ENCODE measurements at places on chromosomes 7 and 10. TPM values are rescaled to one million over a fixed set of nuclear protein-coding genes. Genes with fewer than 3 reads are reported as not detected.
A peak's percentile ranks its signal among the peaks of the same experiment; 100 is the strongest.

Gene LRIT1
- not detected for total RNA-seq

Gene ZNF25
- 2.9 TPM for total RNA-seq

GRCh38 chr7:20301311-20301939 lies 29.3 kb upstream of the ITGB8 start:
- DNase-seq, result no peak

DNA sequence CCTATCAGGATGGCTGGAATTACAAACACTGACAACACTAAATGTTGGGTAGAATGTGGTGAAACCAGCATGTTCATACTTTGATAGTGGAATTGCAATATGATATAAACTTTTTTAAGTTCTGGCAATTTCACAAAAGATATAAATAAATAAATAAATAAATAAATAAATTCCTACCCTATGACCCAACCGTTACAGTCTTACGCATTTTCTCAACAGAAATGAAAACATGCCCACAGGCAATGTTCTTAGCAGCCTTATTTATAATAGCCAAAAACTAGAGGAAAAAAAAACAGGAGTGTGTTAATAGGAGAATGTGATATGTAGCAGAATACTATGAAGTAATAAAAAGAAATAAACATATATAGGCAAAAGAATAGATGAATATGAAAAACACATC lies 318.9 kb downstream of the IPMK start:
- DNase-seq, result no peak

Gene AOAH
- 1.00 TPM for total RNA-seq

- DNase-seq, result no peak
These were observed 147.1 kb downstream of the RNF216 start for GRCh38 chr7:5634107-5634950.

DNA sequence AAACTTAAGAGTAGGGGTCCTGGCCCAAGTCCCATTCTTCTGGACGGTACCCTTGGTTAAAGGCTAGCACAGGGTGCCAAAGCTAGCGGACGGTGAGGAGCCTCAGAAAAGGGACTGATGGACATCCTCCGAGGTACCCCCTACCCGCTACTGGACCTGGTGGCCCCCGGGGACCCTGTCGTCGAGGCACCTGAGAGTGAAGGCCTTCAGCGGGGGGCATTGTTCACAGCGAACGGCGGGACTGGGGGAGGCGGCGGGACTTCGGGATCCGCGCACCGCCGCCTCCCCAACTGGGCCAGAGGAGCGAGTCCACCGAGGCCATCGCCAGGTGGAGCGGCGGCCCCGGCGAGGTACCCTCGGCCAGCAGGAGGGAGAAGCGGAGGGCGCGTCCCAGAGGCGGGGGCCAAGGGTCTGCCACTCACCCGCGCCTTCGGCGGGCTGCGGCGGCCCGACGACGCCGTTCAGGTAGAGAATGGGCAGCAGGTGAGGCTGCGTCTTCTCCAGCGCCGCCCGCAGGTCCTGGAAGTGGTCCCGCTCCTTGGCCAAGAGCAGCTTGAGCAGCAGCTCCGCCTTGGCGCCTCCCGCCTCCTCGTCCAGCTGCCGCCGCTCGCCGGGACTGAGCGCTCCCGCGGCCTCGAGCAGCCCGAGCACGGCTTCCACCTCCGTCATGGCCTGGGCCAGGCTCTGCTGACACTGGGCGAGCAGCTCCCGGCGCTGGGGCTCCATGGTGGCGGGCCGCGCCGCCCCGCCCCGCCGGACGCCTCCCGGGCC lies 575 bp downstream of the DLG5 start:
- DNase-seq, result peak; percentile 36

Gene ZNF273
- 12.3 TPM for total RNA-seq

GRCh38 chr10:50857579-50857978 lies 27.8 kb downstream of the A1CF start:
- DNase-seq, result no peak

- DNase-seq, result no peak
These were observed 884.1 kb downstream of the CCSER2 start for GRCh38 chr10:85212526-85212925.

- no peak for DNase-seq
These were observed 51.3 kb downstream of the NHLRC2 start for GRCh38 chr10:113905756-113906155.

Gene CD36
- total RNA-seq, result 7.7 TPM
